ENCODE measurements at places on chromosomes 7 and 10.

- DNase-seq, result no peak
These were observed 26.6 kb downstream of the WNT8B start for GRCh38 chr10:100489396-100489795.

GRCh38 chr7:55436457-55436856, 71.3 kb downstream of the LANCL2 start:
- DNase-seq, result no peak

- no peak for DNase-seq
These were observed 7.8 kb upstream of the BTRC start for GRCh38 chr10:101346177-101346576.

GRCh38 chr10:74104996-74105395, 45.6 kb downstream of the AP3M1 start:
- no peak for DNase-seq

DNA sequence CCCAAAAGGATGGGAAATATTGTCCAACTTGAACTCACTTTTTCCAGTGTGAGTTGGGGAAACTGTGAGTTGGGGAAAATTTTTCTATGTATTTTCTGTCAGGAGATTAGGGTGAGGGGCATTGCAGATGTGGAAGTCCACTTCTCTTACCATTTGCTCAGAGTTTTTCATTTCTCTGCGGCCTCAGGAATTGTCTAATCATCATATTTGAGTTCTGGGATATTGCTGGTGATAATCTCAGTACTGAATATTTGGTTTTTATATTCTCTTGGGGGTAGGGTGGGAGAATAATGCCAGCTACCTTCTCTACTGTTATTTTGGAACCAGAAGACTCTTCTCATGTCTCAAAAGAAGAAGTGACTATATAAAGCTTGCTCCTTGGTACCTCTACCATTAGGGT, 141.3 kb upstream of the SLC13A1 start:
- no peak for DNase-seq

DNA sequence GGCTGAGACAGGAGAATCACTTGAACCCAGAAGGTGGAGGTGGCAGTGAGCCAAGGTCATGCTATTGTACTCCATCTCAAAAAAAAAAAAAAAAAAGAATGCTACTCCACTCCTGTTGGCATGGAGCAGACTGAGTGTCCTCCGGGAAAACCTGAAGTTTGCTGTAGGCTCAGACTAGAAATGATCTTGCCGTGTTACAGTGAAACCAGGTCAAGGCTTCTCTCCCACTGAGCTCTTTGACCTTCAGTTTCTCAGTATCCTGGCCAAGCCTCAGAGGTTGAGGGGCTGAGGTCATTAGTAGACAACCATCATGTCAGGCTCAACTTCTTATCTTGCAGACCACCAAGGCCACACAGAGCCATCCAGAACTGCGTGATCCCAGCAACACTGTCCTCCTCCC, 348.6 kb upstream of the ZNF32 start:
- DNase-seq, result no peak

- no peak for DNase-seq
These were observed 4.6 kb downstream of the HOXA4 start for GRCh38 chr7:27125986-27126394.

GRCh38 chr10:77533146-77533886, 104.3 kb downstream of the KCNMA1 start:
- DNase-seq, result no peak

GRCh38 chr7:101531726-101532357, 97.3 kb downstream of the MYL10 start:
- DNase-seq, result no peak

GRCh38 chr10:43076876-43077420, at the start of gene RET:
TSS of gene RET (plus strand) at chr10:43077069. CDS start at chr10:43077259, 190 bp downstream.
- DNase-seq, result no peak

DNA sequence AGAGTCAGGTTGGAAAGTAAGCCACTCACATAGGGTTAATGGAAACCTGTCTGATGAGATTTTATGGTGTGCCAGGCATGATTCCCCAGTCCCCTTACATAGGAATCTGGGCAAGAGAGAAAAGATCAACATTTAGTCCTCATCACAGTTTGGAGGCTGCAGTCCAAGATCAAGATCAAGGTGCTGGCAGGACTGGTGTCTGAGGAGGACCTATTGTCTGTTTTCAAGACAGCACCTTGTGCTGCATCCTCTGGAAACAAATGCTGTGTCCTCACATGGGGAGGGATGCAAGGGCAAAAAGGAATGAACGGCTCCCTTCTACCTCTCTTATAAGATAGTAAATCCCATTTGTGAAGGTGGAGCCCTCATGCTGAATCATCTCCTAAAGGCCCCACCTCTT, 244.8 kb upstream of the GALNT17 start:
- no peak for DNase-seq

- no peak for DNase-seq
These were observed 11.8 kb upstream of the TNRC18 start for GRCh38 chr7:5435291-5436002.

- DNase-seq, result no peak
These were observed 1.9 kb downstream of the WIPF3 start for GRCh38 chr7:29808075-29808801.
